Cortex of kidney (tissue), 1 donor: ENCODE measurements at places on chromosomes 5 and 9.

- DNase-seq: no peak
Measured at GRCh38 chr5:14267991-14268708, 125.0 kb downstream of the TRIO start.

- DNase-seq: no peak
Measured at GRCh38 chr9:89534515-89535287, 36.8 kb upstream of the SEMA4D start.

DNA sequence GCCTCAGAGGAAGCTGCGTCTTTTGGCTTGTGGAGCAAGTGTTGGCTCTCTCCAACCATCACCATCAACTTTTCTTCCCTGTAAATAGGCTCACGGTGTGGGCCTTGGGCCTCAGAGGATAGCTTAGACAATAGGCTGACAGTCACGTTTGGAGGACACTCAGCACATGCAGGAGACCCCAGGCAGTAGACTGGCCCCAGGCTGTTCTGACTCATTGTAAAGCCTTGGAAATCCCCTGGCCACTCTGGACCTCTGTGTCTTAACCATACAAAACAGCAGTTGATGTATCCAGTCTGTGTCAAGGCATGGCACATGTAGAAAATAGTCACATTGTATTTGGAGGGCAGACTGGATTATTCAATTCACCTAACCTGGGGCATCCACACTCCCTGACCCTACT, 18.6 kb downstream of the CD74 start:
- no peak for DNase-seq

- no peak for DNase-seq
Measured at GRCh38 chr5:14236757-14237156, 93.6 kb downstream of the TRIO start.

DNA sequence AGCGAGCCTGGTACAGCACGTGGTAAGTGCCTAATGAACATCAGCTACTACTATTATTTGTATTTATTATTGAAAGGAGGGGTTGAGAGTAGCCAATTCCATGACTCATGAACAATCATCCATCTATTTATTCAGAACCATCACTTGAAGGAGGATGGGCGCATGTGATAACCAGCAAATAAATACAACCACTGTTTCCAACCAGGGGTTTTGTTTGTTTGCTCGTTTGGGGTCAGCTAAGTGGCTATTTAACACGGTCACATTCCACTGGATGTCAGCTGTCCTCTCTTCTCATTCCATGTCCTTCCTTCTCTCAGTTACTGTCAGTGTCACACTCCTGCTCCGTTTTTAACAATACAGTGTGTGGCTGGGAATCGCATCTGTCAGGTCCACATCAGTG, 8.6 kb downstream of the RAPGEF1 start:
- no peak for DNase-seq
